ENCODE measurements at places on chromosomes 13 and 19.

DNA sequence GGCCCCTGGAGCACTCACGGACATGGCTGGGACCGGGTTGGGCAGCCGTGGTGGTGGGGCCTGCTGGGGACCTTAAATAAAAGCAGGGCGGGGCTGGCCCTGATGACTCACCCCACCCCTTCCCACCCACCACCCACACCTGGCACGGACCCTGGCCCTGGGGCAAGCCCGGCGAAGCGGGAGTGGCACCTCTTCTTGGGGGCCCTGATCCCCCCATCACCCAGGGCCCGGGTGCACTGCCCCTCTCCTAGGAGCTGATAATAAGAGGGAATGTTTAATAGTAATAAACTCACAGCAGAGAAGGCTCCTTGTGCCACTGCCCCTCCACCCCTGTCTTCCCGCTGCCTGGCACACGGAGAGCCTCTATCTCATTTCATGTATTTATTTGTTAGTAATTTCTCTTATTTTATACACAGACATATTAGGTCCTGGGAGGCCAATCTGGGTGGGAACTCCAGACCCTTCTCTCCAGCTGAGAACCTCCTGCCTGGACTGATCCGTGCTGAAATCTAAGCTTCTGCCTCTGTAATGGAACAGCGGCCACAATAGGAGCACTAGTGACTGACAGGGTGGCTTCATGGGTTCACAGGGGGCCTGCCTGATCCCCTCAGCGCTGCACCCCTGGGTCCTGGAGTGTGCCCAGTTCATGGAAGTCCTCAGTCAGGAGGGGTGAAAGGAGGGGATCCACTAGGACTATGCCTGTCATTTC lies at the start of gene LGALS7:
Gene LGALS7 (minus strand): TSS at position 49 of the 709 bp plus-strand sequence. CDS start 25 bp downstream, at position 24.
- no peak for DNase-seq

GRCh38 chr13:24910502-24911132 lies 146.6 kb downstream of the RNF17 start:
- DNase-seq = no peak

DNA sequence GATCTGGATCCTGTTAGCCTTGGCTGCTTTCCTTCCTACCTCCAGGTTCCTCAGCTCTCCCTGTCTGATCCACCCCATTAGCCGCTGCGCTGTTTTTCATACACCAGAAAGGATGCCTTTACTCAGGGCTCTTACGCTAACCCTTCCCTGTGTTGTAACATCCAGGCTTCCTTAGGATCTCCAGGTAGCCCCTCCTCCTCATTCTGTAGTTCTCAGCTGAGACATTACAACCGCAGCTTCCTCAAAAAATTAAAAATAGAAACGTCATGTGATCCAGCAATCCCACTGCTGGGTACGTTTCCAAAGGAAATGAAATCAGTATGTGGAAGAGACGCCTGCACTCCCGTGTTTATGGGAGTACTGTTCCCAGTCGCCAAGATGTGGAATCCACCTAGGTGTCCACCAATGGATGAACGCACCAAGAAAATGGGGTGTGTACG lies 18.4 kb upstream of the MYADM start:
- DNase-seq = no peak

DNA sequence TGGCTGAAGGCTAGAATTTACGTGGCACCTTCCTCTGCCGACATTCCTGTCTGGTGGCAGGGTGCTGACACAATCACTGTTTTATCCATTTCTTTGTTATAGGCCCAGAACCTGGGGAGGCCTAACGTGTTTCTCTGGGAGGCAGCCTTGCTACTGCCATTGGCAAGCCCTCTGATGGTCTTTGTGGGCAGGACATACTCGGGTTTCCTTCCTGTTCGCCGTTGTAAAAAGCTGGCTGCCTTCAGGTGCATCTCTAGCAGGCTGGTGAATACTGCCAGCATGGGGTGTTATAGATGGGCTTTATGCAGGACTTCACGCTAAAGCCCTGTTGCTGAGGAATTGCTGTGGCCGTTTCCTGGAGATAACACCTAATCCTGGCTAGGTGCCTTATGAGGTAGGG lies 28.1 kb downstream of the B3GLCT start:
- no peak for DNase-seq

- DNase-seq = no peak
Observed at GRCh38 chr13:40452038-40452666, 214.3 kb downstream of the FOXO1 start.

DNA sequence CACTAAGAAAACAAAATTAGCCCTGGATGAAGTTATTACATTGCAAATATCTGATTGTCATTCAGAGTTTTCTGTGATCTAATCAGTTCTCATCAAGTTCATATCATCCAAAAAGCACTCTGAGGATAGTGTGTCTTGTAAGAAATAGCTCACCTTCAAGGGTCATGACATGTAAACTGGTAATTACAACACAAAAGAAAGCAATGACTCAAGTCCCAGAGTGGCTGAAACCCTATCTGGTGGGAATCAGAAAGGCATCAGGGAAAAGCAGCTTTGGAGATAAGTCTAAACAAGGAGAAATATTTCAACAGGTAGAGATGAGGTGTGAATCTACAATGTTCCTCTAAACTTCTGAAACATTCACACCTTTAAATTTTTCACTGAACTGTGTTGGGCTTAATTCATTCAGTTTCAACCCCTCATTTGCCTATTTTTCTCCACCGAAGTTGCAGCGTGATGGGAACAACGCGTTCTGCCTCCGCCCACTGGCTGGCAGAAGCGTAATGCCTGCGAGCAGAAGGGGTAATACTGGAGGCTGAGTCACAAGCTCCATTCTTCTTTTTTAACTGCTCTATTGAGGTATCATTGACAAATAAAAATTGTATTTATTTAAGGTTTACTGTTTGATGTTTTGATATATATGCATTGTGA lies 155.2 kb upstream of the IPO5 start:
- DNase-seq = peak; percentile 25

DNA sequence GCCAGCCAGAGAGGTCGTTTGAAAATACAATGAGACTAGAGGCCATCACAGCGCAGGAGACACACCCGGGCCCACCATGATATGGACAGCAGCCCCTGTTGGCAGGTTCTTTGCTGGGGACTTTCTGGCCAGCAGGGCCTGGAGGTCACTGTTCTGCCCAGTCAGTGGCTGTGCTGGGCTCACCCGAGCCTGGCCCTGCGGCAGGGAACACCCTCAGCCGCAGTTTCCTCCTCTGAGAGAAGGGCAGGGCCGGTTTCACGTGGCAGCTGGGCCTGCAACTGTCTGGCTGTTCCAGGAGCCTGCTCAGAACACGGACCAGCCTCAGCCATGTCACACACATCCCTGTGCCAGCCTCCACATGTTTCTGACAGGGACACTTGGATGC lies 39.4 kb downstream of the ADPRHL1 start:
- no peak for DNase-seq

Data from caudate nucleus (tissue), 63 donors.